ENCODE measurements at places on chromosomes 3 and 15.

DNA sequence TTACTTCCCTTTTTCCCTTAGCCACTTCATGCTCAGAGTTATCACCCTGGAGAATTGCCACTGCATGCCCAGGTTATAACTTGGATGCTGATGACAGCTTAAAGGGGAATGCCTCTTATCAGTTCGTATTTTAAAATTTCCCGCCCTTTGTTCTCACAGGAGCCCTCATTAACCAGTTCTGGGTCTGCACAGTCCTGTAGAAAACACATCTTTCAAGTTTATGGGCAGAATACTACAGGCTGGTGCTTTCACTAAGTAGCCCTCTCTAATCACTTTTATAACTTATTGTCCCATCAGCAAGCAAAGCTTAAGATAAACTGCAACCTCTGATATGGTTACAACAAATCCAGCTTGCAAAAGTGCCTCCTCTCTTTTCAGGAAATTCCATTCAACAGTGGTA, 587.3 kb upstream of the UBE2E2 start:
- no peak for DNase-seq

GRCh38 chr3:186724911-186725310, 7.8 kb downstream of the KNG1 start:
- DNase-seq, result no peak

- no peak for DNase-seq
These were observed 221.7 kb upstream of the TBC1D5 start for GRCh38 chr3:17964108-17964507.

DNA sequence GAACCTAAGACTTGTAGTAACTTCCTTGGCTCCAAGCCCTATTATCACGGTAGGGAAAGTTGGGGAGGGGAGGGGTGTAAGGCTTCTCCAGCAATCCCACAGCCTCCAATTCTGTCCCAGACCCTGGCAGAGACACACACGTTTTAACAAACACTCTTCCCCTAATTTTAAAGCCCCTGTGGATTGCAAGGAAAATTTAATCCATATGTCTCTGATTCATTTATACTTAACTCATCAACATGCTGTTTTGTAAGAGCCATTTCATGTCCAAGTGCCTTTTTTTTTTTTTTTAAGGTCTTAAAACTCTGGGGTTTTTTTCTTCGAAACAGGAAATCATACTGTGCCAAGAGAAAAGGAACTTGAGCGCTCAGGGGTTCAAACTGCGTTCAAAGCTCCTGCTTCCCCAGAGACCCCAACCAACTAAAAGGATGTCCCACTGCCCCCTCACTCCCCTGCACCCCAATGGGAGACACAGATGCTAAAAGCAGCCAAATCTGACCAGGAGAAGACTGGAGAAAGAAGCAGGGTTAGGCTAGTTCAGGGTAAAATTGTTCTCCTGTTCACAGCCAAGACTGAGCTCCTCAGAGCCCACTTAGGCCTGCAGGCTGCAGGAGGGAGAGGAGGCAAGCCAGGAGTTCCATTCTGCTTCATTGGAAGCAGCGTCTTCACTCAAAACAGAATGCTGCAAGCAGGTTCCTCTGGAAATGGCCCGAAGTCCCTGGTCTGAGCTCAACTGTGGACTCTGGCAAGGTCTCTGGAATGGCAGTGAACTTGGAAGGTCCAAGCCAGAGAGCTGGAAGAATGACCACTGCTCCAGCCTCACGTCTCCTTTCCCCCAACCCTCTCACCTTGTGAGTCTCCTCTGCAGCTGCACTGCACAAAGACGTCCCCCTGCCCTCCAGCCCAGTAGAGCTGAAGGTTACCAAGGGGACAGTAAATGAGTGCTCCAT, 172.5 kb downstream of the NTRK3 start:
- no peak for DNase-seq

GRCh38 chr3:150760431-150761200, 2.4 kb downstream of the SIAH2 start:
- no peak for DNase-seq

- no peak for DNase-seq
These were observed 15.6 kb downstream of the CCRL2 start for GRCh38 chr3:46422617-46423016.

DNA sequence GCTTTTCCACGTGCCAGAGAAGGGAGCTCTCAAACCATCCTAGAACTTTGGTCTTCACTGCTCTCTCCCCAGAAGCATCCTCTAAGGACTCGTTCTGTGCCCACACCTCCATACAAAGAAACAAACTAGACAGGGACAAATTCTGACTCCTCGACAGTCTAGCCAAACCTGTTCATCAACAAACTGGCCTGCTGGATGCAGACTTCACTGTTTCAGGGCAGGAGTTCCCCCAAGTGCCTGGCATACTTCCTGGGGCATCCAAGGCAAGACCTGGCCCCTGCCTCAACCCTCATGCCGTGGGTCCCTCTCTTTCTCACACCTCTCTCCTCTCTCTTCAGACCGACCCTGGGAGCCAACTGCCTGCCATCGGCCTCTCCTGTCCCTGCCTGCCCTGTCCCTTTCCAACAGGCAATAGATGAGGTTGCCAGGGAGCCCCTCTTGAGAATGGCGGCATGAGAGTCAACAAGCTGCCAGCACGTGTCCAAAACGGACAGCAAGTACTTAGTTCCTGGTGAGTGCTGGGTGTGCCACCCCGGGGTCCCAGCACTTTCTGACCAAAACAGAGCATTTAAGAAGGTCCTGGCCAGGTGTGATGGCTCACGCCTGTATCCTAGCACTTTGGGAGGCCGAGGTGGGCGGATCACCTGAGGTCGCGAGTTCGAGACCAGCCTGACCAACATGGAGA, 79.1 kb upstream of the HES1 start:
- no peak for DNase-seq

GRCh38 chr3:13021141-13022114, 51.8 kb downstream of the IQSEC1 start:
- no peak for DNase-seq

DNA sequence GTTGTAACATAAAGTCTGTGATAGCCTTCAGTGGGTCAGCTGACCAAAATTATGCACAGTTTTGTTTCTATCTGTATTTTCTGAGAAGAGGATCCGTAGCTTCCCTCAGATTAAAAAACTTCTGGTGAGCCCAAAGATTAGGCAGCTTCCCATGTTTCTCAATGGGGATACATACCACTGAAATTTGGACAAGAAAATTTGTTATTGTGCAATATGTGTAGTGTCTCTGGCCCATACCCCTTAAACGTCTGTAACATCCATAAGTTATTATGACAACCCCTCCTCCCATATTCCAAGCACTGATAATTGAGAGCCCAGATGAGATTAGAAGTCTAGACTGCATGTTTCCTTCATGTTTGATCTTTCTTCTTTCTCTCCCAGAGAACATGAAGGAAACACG, 1.9 kb upstream of the MITF start:
- DNase-seq, result no peak

GRCh38 chr15:63288778-63289378, 11.5 kb downstream of the APH1B start:
- no peak for DNase-seq

DNA sequence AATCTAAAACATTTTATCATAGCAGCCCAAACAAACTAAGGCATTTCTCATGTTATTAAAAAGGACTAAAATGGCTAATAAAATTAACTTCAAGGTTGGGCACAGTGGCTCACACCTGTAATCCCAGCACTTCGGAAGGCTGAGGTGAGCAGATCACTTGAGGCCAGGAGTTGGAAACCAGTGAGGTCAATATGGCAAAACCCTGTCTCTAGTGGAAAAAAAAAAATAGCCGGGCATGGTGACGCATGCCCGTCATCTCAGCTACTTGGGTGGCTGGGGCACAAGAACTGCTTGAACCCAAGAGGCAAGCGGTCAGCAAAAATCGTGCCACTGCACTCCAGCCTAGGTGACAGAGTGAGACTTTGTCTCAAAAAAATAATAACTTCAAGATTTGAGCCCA, 110.2 kb downstream of the NR2E3 start:
- no peak for DNase-seq

DNA sequence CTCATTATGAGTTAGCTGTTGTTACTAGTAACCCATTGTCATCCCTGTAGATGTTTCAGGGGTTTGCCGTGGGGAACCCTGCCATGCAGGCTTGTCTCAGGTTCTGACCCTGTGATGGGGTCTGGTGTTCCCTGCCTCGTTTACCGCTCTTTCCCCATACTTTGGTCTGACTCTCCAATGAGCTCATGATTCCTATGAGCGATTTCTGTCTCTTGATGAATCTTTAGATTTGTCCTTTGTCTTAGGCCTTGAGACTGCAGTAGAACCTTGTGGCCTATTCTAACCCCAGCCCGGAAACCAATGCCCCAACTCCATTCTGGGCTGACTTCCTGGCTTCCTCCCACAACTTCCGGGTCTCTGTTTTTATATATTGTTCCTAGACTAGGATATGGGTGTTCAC, 11.3 kb upstream of the IQGAP1 start:
- no peak for DNase-seq

DNA sequence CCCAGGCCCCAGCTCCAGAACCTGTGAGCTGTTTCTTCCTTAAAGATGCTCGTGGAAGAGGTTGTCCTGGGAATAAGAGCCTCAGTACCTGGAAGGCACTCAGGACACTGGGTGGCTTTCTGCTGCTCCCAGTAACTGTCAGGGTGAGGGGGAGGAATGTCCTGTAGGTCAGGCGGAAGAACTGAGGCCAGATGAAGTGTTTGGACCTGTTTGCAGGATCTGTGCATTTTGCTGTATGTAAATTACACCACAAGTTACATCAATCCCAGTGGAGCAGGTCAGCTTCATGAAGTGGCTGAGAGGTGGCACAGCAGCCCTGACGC, 27.1 kb downstream of the HDAC11 start:
- DNase-seq, result no peak

DNA sequence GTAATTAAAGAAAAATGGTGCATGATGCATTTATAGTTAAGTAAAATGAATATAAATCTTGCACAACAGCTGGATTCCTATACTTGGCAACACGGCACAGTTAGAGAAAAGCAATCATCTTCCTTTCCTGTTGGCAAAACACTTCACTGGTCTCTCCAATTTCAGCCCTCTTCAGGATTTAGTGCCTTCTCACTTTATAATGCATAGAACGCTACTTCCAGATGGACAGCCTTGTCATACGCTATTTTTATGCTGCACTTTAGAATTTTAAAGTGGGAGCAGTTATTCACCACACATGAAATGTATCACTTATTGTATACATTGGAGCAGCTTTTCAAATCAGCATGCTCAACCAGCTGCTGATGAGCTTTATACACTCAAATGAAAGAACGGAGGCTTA, 194.4 kb upstream of the GBE1 start:
- no peak for DNase-seq

DNA sequence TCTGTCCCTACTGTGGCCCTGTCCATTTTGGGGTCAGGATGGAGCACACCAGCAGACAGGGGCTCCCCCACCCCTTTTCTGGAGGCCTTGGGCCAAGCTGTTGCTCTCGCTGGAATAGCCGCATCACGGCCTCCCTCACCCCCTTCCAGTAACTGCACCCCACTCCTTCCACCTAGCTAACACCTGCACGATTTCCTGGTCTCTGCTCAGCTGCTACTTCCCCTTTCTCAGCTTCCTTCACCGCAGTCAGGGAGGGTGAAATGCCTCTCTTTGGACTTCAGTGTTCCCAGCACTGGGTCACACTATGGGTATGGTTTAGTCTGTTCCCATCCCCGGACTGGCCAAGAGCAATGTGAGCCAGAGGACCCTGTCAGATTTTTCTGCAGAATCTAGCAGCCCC, 400.2 kb downstream of the MCTP2 start:
- DNase-seq, result no peak

- DNase-seq, result no peak
These were observed 63.6 kb upstream of the MEF2A start for GRCh38 chr15:99502182-99502581.

- no peak for DNase-seq
These were observed 135.0 kb upstream of the PRICKLE2 start for GRCh38 chr3:64360280-64360679.

- DNase-seq, result no peak
These were observed 8.1 kb downstream of the TIPARP start for GRCh38 chr3:156682501-156682900.

GRCh38 chr3:149013726-149014125, 22.4 kb downstream of the GYG1 start:
- DNase-seq, result no peak

DNA sequence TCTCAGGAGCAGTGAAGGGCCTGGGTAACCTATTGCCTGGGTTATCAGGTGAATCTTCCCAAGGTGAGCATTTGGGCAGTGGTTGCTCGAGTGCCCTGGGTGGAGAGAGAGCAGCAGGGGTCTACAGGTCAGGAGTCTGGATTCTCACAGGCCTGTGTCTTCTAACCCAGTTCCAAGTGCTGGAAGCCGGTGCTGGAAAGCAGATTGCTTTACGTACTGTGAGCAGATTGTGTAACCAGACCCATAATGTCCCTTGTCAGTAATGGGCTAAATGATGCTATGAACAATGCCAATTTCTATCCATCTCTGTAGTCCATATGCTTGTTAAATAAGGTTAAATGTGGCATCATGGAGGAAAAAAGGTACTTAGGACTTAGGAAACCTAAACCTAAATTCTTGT, 106.5 kb downstream of the TPRG1 start:
- no peak for DNase-seq

GRCh38 chr3:169295912-169296570, 367.5 kb downstream of the MECOM start:
- no peak for DNase-seq

DNA sequence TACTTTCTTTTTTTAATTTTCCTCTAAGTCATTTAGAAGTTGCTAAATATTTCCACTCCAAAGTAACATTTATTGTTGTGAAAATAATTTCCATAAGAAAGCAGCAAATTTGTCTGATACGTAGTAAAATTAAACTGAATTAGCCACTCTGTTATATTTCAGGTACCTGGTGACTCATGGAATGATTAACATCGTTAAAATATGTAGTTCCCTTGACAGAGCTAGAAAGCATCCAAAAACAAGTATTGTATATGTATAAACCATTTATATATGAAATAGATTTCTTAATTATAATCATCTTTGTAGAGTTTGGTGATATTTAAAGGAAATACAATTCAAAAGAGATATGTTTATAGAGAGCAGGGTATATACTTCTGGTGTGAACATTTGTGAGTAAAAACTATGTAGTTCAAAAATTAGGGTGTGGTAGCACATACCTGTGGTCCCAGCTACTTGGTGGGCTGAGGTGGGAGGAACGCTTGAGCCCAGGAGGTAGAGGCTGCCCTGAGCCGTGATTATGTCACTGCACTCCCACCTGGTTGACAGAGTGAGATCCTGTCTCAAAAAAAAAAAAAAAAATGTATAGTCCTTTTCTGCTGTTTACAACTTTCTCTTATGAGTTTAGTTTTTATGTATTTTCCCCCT, 36.6 kb downstream of the ATP11B start:
- DNase-seq, result no peak

DNA sequence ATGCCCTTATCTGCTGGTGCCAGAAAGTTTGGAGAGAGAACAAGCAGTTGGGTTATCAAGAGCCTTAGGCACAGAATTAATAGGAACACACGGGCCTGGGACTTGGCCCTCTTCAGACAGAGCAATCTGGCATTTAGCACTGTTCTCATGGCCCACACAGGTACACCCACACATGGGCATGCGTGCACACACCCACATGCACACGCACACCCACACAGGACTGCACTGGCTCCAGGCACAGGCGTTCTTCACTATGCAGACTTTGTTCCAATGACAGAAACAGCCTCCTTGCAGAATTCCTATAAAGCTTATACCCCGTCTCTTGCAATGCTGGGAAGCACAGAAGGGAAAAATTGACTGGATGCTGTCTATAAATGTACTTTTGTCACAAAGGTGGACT, 36.3 kb downstream of the TMEM44 start:
- no peak for DNase-seq
